NCI-H510A (cell line): ENCODE measurements at places on chromosomes 3 and 15.

DNA sequence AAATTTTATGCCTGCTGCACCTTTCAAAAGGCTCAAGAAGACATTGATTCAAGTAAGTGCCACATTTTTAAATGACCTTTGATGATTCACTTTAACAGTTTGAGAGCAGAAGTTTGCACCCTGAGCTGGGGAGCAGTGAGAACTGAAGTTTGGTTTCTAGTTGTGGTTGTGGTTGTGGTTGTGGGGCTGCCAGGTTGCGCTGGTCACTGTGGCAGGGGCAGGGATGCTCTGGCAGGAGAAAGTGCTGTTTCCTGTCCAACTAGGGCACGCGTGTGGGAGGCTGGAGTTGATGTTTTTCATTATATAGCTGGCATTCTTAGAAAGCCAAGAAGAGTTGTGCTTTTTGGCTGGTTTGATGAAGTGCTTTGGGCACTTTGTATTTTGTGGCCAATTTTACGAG lies 339.7 kb upstream of the NR2F2 start:
- no peak for DNase-seq

DNA sequence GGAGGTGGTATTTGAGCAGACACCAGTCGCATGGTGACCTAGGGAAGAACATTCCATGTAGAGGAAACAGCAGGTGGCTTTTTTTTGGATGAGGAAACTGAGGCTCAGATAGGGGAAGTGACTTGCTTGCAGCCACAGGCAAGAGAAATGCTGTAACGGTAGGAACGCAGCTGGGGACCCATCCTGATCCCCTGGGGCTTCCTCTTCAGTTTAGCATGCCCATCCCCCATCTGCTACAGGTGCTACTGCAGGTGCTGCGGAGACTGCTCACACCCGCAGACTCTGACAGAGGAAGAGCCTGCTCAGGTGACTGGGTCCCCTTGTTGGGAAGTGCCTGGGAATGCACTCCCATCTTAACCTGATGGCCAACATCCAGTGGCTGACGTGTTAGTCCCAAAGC lies 55.4 kb upstream of the SEC13 start:
- no peak for DNase-seq

DNA sequence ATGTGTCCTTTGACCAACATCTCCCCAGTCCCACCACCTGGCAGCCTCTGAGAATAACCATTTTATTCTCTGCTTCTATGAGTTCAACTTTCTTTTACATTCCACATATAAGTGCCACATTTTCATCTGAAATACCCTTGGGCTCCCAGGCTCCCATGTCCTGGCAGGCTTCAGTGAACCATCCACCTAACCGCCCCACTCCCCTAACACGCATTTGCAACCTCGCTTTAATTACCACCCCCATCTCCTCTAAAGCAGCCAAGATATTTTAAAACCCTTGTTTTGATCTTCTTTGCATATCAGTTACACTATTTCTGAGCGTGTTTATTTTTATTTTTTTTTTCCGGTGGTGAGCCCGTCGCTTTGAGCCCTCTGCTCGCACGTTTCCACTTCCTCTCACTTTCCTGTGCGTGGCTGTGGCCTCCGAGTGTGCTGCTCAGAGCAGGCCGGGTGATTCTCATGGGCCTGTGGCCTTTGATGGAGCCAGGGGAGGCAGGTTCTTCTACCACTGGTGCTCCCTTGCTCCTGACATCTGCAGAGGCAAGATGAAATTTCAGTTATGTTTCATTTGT lies 195.4 kb upstream of the LPP start:
- no peak for DNase-seq

GRCh38 chr3:177177749-177178221 lies 19.5 kb downstream of the TBL1XR1 start:
- DNase-seq = no peak
